CD4-positive, alpha-beta T cell treated with Interleukin-10 for 1 hour (primary cell): ENCODE measurements at places on chromosomes 16 and 17.
A peak's percentile ranks its signal among the peaks of the same experiment; 100 is the strongest.

DNA sequence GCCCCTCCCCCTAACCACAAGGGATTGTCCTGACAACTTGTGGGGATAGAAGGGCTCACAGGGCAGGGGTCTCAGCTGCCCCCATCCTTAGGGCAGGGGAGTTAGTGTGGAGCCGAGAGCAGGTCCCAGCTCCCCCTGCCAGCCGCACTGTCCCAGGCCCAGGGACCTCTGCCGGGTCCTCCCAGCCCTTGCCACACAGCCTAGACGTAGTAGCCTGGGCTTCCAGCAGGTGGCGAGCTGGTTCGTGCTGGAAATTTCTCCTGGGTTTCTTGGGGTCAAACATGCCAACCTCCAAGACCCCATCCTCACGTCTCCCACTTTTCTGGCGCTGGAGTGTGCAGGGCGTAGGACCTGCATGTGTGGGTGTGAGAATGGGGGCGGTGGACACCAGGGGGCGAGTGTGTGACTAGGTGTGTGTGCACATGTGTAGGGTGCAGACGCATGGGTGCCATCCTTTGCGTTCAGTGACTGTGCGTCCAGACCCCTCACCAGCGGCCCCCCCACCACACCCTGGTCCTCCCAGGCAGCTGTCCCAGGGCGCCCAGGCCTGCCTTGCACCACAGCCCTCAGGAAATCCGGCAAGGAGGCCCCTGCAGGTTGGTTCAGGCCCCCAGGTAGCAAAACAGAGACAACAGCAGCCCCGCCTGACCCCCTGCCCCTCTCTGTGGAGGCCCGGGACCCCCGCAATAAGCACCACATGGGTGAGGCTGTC is 29.5 kb downstream of the SBK1 start:
- DNase-seq: peak; percentile 42

GRCh38 chr17:2183346-2183745 is 120.2 kb downstream of the SMG6 start:
- DNase-seq: no peak

GRCh38 chr17:56475116-56475515 is 118.4 kb upstream of the NOG start:
- no peak for DNase-seq

GRCh38 chr16:27165576-27165975 is 37.8 kb upstream of the KDM8 start:
- no peak for DNase-seq

GRCh38 chr16:3022684-3023414 is 893 bp downstream of the HCFC1R1 start:
- DNase-seq: no peak

GRCh38 chr16:11405331-11406176 is 60.3 kb downstream of the RMI2 start:
- DNase-seq: peak; percentile 45

DNA sequence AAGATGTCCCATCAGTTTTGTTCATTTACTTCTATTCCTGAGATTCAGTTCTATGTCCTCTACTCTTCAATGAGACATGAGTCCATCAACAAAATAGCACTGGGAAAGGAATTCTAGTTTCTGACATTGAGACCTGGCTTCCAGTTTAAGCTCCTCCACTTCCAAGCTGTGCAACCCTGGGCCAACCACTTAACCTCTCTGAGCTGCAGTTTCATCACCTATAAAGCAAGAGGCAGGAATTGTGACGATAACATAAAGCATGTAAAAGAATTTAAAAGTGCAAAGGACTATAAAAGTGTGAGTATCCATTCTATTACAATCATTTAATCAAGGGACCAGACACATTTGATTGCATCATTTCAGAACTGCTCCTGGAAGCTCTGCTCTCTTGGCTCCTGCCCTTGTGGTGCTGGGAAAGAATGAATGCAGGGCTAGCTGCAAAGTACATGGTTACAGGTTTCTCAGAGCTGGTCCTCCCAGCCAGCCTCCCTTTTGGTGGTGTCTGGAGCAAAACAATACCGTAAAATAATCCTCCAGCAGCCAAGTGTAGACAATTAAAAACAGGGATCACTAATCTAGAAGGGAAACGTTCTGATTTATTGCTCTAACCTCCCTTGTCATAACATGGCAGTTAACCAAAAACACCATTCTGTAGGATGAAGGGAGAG is 113.9 kb downstream of the VPS53 start:
- no peak for DNase-seq

- no peak for DNase-seq
Measured at GRCh38 chr17:49730078-49730784, 22.5 kb upstream of the SLC35B1 start.

GRCh38 chr17:45016823-45017222 is 34.6 kb downstream of the DCAKD start:
- DNase-seq: no peak

GRCh38 chr16:56608876-56609462 is 585 bp downstream of the MT2A start:
- DNase-seq: no peak

- DNase-seq: no peak
Measured at GRCh38 chr16:82833378-82833993, 206.7 kb downstream of the CDH13 start.

GRCh38 chr16:82623241-82623640 is 3.5 kb upstream of the CDH13 start:
- no peak for DNase-seq
